T-helper 9 cell (primary cell): ENCODE measurements at places on chromosomes 6 and 20.

GRCh38 chr6:94052749-94053148 is 633.4 kb upstream of the EPHA7 start:
- no peak for DNase-seq

GRCh38 chr20:45948742-45949541 is 14.5 kb downstream of the PCIF1 start:
- no peak for DNase-seq

GRCh38 chr6:85429346-85429745 is 20.5 kb upstream of the NT5E start:
- DNase-seq: no peak

GRCh38 chr6:53984163-53984562 is 127.1 kb upstream of the MLIP start:
- DNase-seq: no peak
